Neural progenitor cell (in vitro differentiated cells): ENCODE measurements at places on chromosomes 7 and 10. TPM values are rescaled to one million over a fixed set of nuclear protein-coding genes. Genes with fewer than 3 reads are reported as not detected.
A peak's percentile ranks its signal among the peaks of the same experiment; 100 is the strongest.

DNA sequence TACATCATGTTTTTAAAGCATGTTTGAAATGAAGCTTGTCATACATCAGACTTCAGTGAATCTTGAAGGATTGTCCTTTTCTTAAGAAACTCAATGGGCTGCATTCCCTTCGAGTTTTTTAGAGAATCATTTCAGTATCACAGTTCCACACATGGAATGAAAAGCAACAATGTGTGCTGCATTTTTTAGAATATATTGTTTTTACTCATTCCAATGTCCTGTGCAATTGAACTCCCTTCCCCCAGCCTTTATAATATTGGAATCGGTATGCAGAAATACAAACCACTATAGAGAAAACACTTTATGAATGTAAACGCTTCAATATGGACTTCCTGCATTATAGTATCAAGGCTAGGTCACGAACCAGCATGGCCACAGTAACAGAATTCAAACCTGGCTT lies 634.4 kb downstream of the GATA3 start:
- DNase-seq, result no peak

DNA sequence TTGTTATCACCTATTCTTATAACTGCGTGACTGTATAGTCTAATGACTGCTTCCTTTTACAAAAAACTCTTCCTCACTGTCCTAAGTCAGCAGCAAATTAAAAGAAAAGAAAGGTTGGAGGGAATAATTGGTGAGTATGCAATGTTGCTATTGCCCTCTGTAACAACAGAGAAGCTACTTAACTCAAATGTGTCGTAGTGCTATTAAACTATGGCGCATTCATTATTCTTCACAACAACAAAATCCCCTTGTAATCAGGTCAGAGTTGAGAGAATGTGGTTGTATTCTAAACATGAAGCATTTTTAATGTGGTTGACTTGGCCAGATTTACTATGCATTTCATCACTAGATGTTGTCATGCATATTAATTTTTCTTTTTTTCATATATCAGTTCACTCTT lies 897.8 kb upstream of the PHF14 start:
- DNase-seq, result no peak

EPDR1 gene
- 6.8 and 10.6 TPM in 2 replicates for total RNA-seq

DNA sequence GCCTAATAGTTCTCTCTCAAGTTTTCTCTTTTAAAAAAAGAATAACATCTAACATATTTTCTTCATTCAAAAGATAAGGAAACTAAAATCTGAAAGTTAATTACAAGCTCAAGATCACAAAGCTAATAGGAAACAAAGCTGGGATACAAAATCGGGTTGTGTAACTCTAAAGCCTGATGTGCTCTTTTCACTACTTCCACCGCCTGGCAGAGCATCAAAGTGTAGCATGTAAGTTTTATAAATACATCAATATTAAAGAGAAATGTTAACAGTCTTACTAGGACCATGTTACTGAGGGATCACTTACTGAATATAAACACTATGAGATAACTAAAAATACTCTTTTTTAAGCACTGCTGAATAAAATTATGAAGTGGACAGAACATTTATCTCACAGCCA lies 97.2 kb downstream of the KMT2C start:
- DNase-seq, result no peak

GRCh38 chr10:129911451-129912165 lies 52.5 kb downstream of the EBF3 start:
- DNase-seq, result no peak

NAT16 gene
- 0.28 TPM in 1 of 2 replicates, not detected in the other for total RNA-seq

GRCh38 chr10:117533507-117534281 lies 8.9 kb upstream of the EMX2 start:
- peak; percentile 58 for DNase-seq

GRCh38 chr7:135884495-135885232 lies 92.5 kb downstream of the MTPN start:
- DNase-seq, result no peak

DNA sequence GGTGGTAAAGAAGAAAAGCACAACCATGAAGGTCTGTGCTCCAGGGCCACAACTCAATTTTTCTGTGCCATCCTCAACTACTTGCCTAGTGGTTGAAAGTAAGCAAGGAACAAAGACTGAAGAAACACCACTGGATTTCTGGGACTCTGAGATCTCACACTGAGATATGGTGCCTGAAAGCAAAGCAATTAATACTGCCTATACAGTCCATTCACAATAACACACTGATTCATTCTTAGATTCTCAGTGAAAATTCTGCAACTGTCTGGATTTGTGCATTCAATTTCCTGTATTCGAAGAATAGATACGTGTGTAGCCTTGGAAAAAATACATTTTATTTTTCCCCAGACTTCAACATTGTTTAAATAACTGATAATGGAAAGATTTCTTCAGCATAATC lies 116.4 kb upstream of the FAM133B start:
- DNase-seq, result no peak
